CD4-positive, alpha-beta T cell (primary cell): ENCODE measurements at places on chromosomes 6 and 20.

DNA sequence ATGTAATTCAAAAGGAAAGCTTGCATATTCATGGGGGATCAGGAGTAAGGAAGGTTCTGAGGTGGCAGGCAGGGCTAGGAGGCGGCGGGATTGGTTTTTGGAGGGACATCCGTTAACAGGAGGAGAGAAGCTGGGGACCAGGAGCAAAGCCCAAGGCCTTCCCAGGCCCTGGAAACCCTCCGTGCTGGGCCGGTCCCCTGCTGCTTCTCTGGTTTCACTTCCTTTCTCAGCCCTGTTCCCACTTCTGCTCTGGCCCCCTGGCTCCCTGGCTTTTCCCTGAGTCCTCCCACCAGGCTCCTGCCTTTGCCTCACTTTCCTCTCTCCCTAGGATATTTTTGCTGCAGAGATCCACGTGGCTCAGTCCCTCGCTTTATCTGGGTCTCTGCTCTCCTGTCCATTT, 26.4 kb upstream of the SALL4 start:
- no peak for DNase-seq

DNA sequence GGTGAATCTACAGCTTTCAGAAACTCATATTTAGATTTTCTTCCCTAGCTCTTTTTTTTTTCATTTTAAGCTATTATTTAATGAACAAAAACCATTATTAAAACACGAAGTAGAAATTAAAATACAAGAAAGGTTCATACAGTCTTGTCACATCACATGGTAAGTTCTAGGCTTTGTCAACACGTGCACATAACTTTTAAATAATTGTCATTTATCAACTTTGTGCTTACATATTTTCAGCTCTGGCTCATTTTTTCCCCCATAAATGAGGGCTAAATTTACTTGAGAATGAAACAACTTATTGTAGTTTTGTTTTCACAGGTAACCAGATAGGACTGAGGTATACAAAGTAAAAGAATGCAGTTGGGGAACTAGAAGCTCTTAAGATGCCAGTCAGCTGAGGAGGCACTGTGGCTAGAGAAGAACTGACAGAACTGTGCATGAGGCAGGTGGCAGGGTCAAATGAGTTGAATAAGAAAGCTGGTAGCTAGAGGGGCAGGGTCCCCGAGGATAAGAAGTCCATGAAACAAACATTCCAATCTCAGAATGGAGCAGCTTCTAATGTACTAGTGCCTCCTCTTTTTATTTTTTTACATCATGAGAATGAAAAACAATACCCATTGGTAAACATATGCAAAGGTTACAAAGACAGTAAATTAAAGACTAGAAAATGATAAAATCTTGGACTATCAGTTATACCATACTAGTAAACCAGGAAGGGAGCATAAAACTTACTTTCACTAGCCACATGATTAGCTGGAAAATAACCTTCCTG, 141.5 kb downstream of the MYB start:
- DNase-seq = no peak

GRCh38 chr20:58688414-58688813, 4.2 kb upstream of the NPEPL1 start:
- no peak for DNase-seq

DNA sequence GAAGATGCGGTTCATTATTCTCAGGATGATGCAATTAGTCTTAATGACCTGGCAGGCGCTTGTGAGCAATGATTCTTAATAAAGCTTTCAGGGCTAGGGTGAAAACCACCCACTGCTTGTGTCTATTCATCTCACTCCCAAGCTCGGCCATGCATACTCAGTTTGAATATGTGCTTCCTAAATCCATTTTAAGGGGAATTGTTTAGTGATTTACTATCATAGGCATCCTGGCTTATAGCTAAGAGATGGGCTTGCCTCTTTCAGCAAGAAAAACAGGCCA, 141.1 kb upstream of the SLC24A3 start:
- no peak for DNase-seq

- no peak for DNase-seq
These were observed 5.5 kb upstream of the TMEM170B start for GRCh38 chr6:11532097-11532496.

DNA sequence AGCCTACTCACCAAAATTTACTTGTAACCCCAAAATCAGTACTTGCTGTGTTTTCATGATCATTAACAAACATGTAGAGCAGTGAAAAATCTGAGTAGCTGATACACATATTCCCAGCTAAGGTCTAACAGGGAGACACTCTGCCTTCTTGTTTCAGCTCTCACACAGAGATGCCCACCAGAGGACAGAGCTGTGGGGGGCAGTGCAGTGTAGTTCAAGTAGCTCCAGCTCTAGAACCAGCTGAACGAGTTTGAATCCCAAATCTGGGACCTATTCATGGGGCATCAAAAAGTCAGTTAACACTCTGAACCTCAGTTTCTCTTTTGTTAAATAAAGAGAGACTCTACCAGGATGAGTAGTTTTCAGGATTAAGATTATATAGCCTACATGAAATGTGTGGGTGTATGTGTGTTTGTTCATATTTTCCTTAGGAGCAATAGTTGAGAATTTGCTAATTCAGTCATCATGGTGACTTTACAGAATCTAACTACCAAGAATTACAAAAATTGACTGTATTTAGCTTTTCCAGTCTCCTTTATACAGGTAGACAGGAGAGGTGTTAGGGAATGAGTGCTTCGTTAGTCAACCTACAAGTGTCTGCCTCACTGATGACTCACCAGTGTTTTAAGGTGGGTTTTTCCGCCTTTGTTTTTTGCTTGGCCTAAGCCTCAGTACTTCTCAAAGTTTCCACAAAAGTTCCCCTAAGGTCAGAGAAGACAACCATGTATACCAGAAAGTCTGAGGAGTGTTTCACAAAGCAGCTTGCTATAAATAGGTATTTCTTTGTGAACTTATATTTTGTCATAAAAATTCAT, 164.0 kb upstream of the RUNX2 start:
- DNase-seq = no peak

- DNase-seq = no peak
These were observed 397.3 kb upstream of the NRSN1 start for GRCh38 chr6:23728707-23729106.

GRCh38 chr6:25927178-25927577, 3.3 kb downstream of the SLC17A2 start:
- no peak for DNase-seq

DNA sequence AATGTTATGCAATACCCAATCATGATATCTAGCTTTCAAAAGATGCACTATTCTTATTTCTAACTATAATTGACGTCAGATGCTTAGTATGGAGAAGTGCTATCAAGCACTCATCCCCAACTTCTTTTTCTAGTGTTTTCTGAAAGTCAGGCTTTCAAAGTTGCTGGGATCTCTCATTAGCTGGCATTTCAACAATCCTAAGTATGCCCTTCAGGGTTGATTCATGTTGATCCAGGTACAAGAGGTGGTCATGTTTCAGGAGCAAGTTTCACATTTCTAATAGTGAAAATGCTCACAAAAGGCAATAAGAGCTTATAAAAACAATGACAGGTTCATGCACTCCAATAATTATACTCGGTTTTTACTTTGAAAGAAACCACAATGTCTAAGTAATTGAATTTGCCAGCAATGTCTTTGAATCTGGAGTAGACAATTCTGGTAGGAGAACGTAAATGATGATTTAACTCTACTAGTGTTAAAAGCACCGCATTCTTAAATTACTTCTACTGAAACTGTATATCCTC, 193.7 kb upstream of the KHDRBS2 start:
- DNase-seq = no peak
